ENCODE measurements at places on chromosomes 4 and X.

GRCh38 chrX:267771-268261 is 13.4 kb upstream of the PLCXD1 start:
- DNase-seq = no peak

- no peak for DNase-seq
Measured at GRCh38 chrX:103442536-103442901, 66.2 kb downstream of the BEX3 start.

GRCh38 chr4:90186229-90186628 is 59.0 kb downstream of the CCSER1 start:
- DNase-seq = no peak

DNA sequence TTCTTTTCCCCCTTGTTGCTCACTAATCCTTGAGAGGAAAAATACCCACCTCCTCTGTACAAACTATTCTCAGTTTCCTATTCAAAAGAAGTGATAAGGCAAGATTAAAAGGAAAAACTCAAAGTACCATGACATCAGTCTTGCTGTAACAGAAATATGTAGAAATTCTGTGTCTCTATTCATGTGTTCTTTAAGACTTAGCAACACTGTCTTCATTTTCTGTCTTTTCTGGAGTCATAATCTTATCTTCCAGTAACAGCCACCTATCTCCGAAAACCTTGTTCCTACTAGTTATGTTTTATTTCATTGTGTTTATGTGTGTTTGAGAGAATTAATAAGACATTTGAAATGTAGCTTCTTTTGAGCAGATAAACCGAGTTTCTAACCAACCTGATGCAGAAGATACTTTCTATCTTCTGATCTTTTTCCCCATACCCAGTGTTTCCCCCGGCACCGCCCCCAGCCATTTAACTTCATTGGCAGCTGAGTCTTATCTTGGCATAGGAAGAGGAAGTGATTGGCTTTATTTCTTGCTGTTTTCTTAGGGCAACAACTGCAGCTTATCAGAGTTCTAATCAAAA is 8.0 kb downstream of the FAM241A start:
- no peak for DNase-seq

GRCh38 chr4:20403290-20403689 is 151.6 kb downstream of the SLIT2 start:
- no peak for DNase-seq

- no peak for DNase-seq
Measured at GRCh38 chrX:39762266-39762841, 335.4 kb downstream of the BCOR start.

DNA sequence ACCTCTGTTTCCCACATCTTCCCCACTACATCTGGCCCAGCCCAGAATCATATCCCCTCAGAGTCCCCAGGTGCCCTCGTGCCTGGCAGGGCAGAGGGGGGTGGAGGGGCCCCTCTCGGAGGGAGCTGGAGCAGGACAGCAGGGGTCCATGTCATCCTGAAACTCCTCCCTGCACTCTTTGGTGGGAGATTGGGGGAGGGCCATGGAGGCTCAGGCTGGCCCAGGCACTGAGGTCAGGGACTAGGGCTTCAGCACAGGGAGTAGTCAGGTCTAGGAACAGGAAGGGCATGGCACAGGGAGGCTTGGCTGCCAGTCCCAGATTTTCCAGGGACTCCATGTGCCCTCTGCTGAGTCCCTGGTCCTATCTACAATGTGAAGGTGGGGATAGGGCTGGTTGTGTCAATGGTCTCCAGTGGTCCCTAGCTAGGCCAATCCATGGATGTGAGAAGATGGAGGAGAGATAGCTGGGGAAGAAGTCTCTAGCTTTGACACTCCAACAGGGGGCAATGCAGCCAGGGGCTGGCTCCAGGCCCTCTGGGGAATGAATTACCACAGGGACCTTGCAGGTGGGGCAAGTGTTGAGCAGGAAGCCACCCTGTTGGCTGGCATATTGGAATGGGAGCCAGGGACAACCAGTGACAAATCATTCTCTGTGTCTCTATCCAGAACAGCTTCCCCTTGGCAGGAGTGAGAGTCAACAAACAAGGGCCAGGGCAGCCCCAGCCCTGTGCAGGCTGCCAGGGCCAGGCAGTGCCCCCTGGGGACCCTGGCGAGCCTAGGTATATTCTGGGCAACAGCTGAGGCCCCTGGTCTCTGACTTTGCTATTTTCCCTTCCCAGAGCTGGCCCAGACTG is 154.4 kb downstream of the EFNB1 start:
- no peak for DNase-seq

DNA sequence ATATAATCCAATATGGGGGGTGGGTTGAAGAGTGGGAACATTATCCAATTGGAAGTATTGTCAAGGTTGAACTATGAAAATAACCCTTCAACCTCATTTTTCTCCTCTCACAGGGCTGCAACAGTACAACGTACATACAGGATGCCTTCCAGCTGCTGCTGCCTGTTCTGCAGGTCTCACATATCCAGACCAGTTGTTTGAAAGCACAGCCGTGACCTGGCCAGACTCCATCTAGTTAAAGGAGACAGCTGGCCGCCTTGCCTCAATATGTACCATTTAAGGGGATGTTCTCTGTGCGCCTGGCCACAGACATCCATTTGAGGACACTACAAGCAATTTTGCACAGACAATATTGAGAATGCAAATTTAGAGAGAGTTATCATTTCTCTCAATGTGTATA is 75.7 kb downstream of the FAM114A1 start:
- DNase-seq = no peak

- no peak for DNase-seq
Measured at GRCh38 chr4:103397541-103397940, 199.4 kb upstream of the CENPE start.

DNA sequence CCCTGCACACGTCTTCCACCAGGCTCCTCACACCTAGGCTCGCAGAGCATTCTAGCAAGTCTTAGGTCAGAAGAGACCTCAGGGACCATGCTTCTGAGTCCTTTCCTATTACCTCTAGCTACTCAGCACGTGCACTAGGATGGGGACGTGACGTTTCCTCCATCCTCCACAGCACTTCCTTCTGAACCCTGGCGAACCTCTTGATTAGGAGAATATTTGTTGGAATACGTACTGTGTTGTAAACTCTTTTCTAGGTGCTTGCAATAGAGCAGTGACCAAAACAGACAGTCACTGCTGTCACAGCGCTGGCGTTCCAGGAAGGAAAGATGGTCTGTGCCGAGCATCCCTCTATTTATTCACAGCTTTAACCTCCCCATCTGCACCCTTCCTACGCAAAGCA is 12.9 kb upstream of the TENM3 start:
- no peak for DNase-seq

GRCh38 chrX:133440081-133440796 is 24.9 kb upstream of the GPC4 start:
- DNase-seq = no peak

DNA sequence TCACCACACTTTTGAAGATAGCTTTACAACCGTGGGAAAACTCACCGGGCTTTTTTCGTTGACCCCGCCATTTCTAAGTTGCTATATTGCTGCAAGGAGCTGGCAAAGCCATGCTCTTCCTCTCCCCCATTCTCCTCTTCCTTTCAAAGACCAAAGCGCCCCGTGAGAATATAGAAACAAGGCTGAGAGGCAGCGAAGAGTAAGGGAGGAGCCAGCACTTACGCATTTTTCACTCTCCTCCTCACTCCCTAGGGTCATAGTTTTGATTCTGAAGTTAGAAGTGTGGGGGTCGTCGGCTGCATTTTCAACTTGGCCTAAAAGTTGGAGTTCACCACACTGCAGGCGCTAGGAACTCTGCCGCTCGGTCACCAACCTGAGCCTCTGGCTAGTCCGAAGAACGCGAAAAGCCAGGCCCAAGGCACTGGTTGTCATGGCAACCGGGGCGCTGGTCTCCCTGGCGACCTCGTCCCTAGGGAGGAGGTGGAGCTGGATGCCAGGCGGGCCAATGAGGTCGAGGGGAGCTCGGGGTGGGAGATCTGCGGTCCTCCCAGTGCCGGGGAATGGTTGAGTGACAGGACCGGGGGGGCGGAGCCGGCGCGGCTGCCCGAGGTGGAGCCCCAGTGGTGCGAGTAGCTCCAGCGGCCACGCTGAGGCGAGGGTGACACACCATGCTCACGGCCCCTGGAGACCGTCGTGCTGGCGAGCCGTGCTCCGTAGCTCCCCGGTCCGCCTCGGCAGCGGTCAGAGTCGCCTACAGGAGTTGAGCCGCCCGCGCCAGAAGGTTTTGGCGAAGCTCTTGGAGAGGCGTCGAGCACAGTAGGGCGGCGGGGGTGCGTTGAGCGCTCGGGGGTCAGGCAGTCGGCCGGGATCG is at the start of gene PTPN13:
Gene PTPN13, plus strand, starts transcription at position 628 of the 871 bp plus-strand sequence. CDS start 40,942 bp downstream, outside the sequence.
- DNase-seq = peak; percentile 93

DNA sequence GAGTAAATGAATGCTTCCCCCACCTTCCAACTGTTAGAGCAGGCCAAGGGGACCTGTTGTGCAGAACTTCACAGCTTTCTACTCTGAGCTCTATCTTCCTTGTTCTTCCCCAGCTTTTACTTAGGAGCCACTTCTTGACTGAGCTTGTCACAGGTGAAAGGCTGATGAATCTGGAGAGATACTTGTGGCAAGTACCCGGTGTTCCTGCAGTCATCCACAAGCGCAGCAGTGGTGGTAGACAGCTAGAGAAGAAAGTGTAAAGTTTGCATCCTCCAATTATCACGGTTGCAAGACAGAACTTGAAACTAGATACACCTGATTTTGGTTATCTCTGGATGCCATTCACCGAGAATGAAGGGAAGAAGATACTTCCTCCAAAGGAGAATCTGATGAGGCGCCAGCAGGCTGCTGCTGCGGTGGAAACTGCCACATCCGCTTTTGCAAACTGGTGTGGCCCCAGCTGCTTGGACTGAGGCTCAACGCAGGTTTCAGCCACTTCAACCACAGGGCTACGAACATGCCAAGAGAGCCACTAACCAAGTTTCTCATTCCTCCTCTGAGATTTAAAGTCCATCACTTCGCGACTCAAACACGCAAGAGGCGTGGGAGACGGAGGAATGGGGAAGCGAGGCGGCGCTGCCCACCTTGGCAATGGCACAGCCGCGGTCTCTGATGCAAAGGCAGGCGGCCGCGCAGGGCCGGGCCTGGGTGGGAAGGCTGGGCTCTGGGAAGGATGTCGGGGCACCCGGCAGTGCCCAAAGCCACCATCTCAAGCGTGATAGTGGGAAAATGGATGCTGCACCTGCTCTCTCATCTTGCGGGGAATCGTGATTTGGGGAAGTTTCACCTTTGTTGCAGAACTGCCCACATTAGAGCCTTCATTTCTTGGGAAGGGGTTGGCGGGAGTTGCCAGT is 1.3 kb upstream of the FHIP1A start:
- DNase-seq = no peak

DNA sequence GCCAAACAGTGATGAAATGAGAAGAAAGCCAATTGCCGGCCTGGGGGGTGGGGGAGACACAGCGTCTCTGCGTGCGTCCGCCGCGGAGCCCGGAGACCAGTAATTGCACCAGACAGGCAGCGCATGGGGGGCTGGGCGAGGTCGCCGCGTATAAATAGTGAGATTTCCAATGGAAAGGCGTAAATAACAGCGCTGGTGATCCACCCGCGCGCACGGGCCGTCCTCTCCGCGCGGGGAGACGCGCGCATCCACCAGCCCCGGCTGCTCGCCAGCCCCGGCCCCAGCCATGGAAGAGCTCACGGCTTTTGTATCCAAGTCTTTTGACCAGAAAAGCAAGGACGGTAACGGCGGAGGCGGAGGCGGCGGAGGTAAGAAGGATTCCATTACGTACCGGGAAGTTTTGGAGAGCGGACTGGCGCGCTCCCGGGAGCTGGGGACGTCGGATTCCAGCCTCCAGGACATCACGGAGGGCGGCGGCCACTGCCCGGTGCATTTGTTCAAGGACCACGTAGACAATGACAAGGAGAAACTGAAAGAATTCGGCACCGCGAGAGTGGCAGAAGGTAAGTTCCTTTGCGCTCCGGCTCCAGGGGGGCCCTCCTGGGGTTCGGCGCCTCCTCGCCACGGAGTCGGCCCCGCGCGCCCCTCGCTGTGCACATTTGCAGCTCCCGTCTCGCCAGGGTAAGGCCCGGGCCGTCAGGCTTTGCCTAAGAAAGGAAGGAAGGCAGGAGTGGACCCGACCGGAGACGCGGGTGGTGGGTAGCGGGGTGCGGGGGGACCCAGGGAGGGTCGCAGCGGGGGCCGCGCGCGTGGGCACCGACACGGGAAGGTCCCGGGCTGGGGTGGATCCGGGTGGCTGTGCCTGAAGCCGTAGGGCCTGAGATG is at the start of gene SHOX:
Gene SHOX, plus strand, starts transcription at position 180 of the 885 bp plus-strand sequence. Its CDS starts 107 bp downstream, at position 287.
- DNase-seq = no peak

DNA sequence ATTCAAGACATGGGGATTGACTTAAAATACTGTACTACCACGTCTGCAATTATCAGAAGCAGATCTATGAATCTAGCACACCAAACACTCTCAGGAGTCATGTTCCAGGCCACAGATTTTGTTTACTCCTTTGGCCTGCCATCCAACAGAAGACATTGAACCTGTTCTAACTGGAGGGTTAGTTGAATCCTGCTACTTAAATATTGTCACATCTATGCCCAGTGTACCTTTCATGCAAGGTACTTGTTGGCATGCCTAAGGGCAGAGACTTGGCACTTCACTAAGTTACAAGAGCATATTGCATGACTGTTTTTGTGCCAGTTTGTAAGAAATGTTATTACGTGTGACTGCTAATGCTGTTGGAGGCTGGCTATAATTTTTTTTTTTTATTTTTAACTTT is 126.9 kb upstream of the BCOR start:
- no peak for DNase-seq

- DNase-seq = no peak
Measured at GRCh38 chrX:150502979-150503897, 65.2 kb upstream of the MTM1 start.

DNA sequence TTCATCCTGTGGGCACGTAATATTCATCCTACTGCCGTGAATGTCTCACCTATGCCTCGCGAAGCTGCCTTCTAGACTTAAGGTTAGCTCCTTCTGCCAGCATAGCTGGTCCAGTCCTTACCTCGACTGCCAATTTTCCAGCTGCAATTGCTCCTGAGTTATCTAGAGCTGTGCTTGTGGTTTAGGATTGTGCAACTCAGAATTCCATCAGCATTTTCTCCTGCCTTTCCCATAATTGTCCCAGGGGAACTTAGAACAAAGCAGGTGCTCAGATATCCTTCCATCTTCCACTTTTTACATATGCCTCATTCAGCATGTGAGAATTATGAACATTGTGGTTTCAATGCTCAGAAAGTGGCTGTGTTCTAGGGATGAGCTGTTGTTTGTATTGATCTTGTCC is 131.4 kb upstream of the ADGRL3 start:
- DNase-seq = no peak

DNA sequence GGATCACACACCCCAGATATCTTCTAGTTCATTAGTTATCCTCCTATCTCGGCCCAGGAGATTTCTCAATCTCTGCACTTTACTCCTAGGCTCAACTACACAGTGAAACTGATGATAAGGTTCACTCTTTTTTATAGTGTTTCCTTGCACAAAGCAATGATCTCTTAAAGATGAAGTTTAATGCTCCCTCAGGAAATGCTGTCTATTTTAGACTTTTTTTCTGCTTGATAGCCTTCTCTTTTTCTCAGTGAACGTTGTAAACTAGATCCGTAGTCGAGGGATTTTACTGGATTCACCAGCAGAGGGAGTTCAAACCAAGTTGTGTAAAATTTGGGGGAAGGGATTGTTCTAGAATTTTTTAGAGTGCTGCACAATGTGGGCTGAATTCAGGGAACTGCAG is 269.6 kb downstream of the GBA3 start:
- DNase-seq = no peak

All from NCI-H1048 (cell line).